ENCODE measurements at places on chromosomes 4 and X. TPM values are rescaled to one million over a fixed set of nuclear protein-coding genes. Genes with fewer than 3 reads are reported as not detected.

GRCh38 chr4:94459462-94460161, 7.9 kb downstream of the PDLIM5 start:
- H3K4me3 ChIP-seq = no peak overlapping the region
- H3K4me1 ChIP-seq = peaks cover 67% of the 10 kb centered on the region
- H3K36me3 ChIP-seq = no peaks in the 10 kb centered on the region

JAKMIP1 gene
- total RNA-seq = 1.3 TPM

ITIH6 gene
- total RNA-seq = not detected

DNA sequence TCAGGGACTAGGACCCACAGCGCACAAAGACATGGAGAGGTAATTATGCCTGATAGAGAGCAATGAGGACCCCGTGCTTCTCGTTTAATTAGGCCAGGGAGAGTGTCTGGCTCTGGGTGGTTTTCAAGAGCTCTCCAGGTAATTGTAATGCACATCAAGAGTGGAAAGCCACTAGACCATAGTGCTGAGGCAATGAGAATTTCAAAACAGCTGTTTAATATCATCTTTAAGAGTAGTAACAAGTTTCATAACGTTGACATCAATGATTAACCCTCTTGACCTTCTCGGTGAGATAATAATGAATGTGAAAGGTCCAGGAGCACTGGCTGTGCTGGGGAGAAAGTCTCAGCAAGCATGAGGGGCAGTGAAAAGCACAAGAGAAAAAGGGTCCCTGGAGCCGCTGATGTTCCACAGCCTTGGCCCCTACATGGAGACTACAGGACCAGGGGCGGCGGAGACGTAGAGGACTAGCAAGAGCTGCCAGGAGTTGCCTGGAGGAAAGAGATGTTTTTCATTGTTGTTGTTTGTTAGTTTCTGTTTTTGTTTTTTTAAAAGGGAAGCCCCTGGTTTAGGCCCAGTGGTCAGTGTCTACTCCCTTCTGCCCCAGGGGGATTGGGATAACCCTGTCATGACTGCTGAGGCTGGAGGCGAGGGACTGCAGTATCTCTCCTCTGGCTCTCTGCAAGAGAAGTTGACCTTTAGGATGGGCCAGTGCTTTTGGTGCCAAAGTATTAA, 14.8 kb upstream of the CXCR3 start:
- H3K36me3 ChIP-seq = no peaks in the 10 kb centered on the region
- no peaks in the 10 kb centered on the region for H3K4me1 ChIP-seq

DNA sequence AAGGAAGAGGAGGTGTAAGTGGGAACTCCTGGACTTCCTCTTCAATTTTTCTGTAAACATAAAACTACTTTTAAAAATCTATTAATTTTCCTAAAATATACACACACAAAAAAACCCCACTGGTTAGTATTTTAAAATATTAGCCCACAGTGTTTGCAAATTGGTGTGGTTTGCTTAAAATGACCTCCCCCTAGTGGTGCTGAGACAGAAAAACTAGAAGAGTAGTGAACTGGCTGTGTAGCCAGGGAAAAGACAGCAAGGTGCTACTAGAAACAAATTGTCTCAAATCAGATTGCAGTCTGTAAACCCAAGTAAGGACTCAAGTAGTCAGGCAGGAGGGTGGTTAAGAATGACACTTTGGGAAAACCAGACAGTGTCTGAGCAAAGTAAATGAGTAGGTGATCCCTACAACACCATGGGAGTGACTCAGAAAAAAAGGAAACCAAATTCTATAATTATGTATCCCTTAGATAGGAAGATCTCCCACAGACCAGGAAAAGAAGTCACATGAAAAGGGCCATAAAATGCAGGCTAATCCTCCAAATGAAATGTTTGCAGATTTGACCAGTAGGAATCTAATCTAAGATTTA, 26.0 kb downstream of the AMTN start:
- no peak overlapping the region for H3K4me3 ChIP-seq
- no peak overlapping the region for H3K27ac ChIP-seq
- DNase-seq = no peak
- no peaks in the 10 kb centered on the region for H3K36me3 ChIP-seq
- no peaks in the 10 kb centered on the region for H3K27me3 ChIP-seq
- H3K4me1 ChIP-seq = no peaks in the 10 kb centered on the region

KIT gene
- 2.1 TPM for total RNA-seq

PRR27 gene
- total RNA-seq = not detected

USP26 gene
- not detected for total RNA-seq

GRCh38 chr4:125838924-125839323, 524.2 kb downstream of the FAT4 start:
- H3K36me3 ChIP-seq = no peaks in the 10 kb centered on the region
- no peaks in the 10 kb centered on the region for H3K4me1 ChIP-seq
- no peak for DNase-seq
- H3K27ac ChIP-seq = no peak overlapping the region
- no peak overlapping the region for H3K4me3 ChIP-seq
- no peaks in the 10 kb centered on the region for H3K27me3 ChIP-seq

HSFX4 gene
- not detected for total RNA-seq

FHIP1A gene
- 20.8 TPM for total RNA-seq

GRCh38 chr4:31474221-31474620, 754.1 kb downstream of the PCDH7 start:
- H3K27me3 ChIP-seq = no peaks in the 10 kb centered on the region
- no peaks in the 10 kb centered on the region for H3K36me3 ChIP-seq
- no peaks in the 10 kb centered on the region for H3K4me1 ChIP-seq
- DNase-seq = no peak
- H3K4me3 ChIP-seq = no peak overlapping the region
- no peak overlapping the region for H3K27ac ChIP-seq

- peak; percentile 17 for DNase-seq
- H3K36me3 ChIP-seq = no peaks in the 10 kb centered on the region
- no peaks in the 10 kb centered on the region for H3K27me3 ChIP-seq
These were observed 1.1 kb downstream of the RNF150 start for GRCh38 chr4:141132072-141132708.

RAB9A gene
- total RNA-seq = 15.5 TPM

DNA sequence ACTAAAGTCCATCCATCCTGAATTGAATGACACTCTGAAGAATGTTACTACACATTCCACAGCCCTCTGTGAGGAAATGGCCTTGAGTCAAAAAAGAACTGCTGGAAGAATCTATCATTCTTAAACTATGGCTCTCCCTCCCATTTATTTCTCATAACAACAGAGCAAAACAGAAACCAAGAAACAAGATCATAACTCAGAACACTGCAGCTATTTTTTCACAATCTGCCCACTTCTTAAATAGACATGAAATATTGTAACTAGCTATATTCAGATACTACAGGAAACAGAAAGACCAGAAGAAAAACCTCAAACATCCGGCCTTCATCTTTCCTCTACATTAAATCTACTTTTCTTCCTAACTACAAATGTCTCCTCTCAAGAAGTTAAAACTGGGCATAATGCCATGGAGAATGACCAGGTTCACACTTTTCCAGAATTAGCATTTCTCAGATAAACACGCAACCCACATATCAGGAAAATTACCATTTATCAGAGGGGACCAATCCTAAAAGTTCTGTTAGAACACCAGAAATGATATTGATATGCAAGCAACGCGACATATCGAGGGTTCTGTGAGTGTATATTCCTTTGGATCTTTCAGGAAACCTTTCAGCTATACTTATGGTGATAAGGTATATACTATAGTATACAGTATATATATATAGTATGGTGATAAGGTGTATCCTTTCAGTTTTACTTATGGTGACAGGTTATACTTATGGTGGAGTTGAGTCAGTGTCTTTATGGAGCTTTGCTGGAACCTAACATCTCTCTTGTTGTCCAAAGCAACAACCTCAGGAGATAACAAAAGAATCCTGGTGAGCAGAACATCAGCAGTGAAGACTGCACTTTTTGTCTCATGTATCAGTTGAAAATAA, 60.4 kb upstream of the IRF2 start:
- H3K36me3 ChIP-seq = no peaks in the 10 kb centered on the region
- H3K27me3 ChIP-seq = no peaks in the 10 kb centered on the region
- no peak for DNase-seq
- H3K4me1 ChIP-seq = peaks cover 22% of the 10 kb centered on the region
- H3K4me3 ChIP-seq = no peak overlapping the region
- H3K27ac ChIP-seq = peak overlapping the region; percentile 59

- H3K36me3 ChIP-seq = no peaks in the 10 kb centered on the region
- H3K27me3 ChIP-seq = no peaks in the 10 kb centered on the region
- H3K4me3 ChIP-seq = no peak overlapping the region
- no peak for DNase-seq
These were observed 113.8 kb upstream of the RBPJ start for GRCh38 chr4:26206999-26207398.

DNA sequence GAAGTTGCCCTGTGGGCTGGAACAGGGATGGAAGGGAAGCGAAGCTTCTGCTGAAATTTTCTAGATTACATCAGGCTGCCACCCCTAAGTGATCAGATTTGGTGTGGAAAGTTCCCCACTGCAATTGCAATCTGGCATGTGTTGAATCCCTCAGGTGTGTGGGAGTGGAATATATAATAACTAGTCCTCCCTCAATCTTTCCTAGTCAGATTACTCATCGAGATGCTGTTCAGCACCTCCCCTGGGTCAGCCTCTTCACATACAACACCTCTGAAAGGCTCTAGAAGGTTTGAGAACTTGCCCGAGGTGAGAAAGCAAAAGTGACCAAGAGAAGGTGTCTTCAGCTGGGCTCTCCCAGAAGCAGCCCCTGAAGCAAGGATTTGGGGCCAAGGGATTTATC, 336.8 kb downstream of the BCOR start:
- no peak overlapping the region for H3K4me3 ChIP-seq
- H3K27ac ChIP-seq = no peak overlapping the region
- no peaks in the 10 kb centered on the region for H3K27me3 ChIP-seq
- H3K4me1 ChIP-seq = peaks cover 47% of the 10 kb centered on the region
- no peak for DNase-seq

DNA sequence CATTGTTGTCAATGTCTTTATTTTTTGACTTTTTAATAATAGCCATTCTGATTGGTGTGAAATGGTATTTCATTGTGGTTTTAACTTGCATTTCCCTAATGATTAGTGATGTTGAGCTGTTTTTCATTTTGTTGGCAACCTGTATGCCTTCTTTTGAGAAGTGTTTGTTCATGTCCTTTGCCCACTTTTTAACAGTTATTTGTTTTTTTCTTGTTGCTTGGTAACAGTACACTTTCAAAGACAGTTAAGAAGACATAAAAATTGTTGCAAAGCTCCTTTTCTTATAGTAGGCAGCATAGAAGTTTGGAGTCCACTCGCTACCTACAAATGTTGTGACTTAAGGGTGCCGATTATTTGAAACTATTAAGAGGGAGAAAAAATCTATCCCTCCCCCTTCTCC, 48.7 kb upstream of the SLC7A11 start:
- no peak overlapping the region for H3K4me3 ChIP-seq
- no peaks in the 10 kb centered on the region for H3K36me3 ChIP-seq
- DNase-seq = no peak
- peaks cover 8% of the 10 kb centered on the region for H3K4me1 ChIP-seq
- no peak overlapping the region for H3K27ac ChIP-seq

GRCh38 chr4:78634011-78634664, 82.6 kb downstream of the ANXA3 start:
- H3K4me3 ChIP-seq = no peak overlapping the region
- no peaks in the 10 kb centered on the region for H3K36me3 ChIP-seq
- H3K27me3 ChIP-seq = no peaks in the 10 kb centered on the region
- H3K4me1 ChIP-seq = peaks cover 17% of the 10 kb centered on the region
- H3K27ac ChIP-seq = no peak overlapping the region
- no peak for DNase-seq

DNA sequence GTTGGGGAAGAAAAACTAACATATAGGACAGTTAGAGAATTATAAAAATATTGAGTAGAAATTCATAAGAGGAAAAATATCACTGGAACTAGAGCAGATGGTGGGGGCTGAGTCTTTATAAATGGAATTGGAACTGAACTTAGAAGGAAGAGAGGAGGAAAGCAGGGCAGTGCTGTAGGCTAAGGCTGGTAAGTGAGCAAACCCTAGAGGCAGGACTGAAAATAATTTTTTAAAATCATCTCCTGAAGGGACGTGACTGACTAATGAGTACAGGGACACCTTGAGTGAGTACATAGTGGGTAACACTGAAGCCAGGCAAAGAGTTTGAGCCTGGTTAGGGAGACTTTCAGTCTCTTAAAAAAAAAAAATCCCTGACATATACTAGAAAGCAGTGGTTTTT, 63.3 kb downstream of the GALNT7 start:
- no peak overlapping the region for H3K27ac ChIP-seq
- no peak overlapping the region for H3K4me3 ChIP-seq
- DNase-seq = no peak
- no peaks in the 10 kb centered on the region for H3K36me3 ChIP-seq

DNA sequence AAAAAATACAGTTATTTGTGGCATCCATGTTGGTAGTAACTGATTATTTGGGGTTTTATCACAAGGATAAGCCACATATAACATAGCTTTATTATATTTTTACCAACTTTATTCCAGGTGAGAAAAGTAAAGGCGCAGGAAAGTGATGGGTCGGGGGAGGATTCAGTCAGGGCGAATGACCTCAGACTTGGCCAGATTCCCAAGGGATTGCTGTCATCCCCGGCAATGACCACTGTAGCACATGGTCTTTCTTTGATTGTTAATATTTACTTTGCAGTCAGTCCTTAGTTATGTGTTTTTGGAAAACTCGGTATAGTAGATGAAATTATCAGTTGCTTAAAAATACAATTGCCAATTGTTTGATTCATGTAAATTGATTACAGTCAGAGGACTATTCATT, 17.6 kb downstream of the GRIA3 start:
- no peak for DNase-seq
- H3K4me1 ChIP-seq = no peaks in the 10 kb centered on the region
- H3K4me3 ChIP-seq = no peak overlapping the region
- no peaks in the 10 kb centered on the region for H3K36me3 ChIP-seq
- no peak overlapping the region for H3K27ac ChIP-seq

DNA sequence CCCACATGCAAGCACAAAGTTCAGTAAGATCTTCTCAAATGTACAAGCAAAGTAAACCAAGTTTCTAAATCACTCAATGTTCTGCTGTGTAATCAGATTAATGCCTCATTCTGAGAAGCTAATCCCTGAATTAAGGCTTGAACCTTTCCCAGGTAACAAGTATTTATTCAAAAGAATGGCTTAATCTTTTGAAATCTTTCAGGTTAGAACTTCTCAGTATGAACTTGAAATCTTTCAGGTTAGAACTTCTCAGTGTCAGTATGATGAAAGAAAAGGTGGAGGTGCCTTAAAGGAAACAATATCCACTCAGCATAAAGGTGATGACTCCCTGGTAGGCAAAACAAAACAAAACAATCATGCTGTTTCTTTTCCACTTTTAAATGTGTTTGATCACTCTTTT, 29.0 kb downstream of the TMPRSS11B start:
- H3K27me3 ChIP-seq = no peaks in the 10 kb centered on the region
- H3K4me3 ChIP-seq = no peak overlapping the region
- no peak for DNase-seq
- H3K36me3 ChIP-seq = no peaks in the 10 kb centered on the region

GRCh38 chr4:77072195-77072753, 3.5 kb downstream of the CCNI start:
- no peaks in the 10 kb centered on the region for H3K36me3 ChIP-seq
- H3K4me3 ChIP-seq = no peak overlapping the region
- peak; percentile 76 for DNase-seq
- peak overlapping the region; percentile 100 for H3K27ac ChIP-seq
- H3K27me3 ChIP-seq = no peaks in the 10 kb centered on the region
